Activated T-helper 9 cell treated with anti-CD3 and anti-CD28 coated beads, Interleukin-2, amount 50 U/mL, for 16 hours (primary cell): ENCODE measurements at places on chromosomes 3 and 15.

- no peak for DNase-seq
Observed at GRCh38 chr3:78338405-78338804, 1298.5 kb downstream of the ROBO2 start.

GRCh38 chr3:144362126-144362525 is 390.5 kb downstream of the DIPK2A start:
- DNase-seq = no peak

DNA sequence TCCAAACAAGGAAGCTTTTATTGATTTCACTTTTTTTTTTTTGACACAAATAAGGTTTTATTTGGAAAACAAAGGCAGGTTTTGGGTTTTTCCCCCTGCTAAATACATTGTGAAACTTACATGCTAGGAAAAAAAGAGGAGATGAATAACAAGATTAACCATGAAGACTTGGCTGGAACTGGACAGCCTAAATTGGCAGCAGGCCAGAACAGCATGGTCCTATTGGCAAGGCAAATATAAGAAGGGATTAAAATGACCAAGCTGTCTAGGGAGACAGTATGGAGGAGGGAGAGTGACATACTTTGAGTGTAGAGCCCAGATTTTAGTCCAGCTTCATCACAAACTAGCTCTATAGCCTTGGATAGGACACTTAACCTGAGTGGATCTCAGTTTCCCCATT is 63.9 kb upstream of the BBX start:
- no peak for DNase-seq

DNA sequence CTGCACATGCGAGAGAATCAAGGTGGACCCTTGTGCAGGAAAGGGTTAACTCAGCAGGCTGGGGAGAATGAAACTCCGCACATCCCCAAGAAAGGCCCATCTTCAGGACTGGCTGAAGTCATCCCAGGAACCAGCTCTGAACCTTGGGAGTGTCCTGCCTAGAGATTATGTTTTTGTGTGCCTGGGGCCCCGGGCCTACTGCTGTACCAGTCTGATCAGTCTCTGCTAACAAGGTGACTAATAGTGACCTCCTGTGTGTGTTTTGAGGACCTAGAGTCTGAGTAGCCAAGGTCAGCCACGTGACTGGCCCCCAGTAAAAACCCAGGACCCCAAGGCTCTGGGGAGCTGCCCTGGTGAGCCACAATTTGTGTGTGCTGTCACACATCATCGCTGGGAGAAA is 58.2 kb downstream of the CYFIP1 start:
- no peak for DNase-seq

DNA sequence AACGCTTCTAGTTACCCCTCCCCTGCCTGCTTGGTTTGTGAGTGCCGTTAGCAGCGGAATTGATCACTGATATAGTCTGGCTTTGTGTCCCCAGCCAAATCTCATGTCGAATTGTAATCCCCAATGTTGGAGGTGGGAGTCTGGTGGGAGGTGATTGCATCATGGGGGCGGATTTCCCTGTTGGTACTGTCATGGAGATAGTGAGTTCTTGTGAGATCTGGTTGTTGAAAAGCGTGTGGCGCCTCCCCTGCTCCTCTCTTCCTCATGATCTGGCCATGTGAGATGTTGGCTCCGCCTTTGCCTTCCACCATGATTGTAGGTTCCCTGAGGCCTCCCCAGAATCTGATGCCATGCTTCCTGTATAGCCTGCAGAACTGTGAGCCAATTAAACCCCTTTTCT is 47.3 kb upstream of the PGPEP1L start:
- no peak for DNase-seq

- DNase-seq = no peak
Observed at GRCh38 chr3:48402907-48403306, 27.0 kb downstream of the PLXNB1 start.

GRCh38 chr3:155948476-155948875 is 78.0 kb downstream of the GMPS start:
- DNase-seq = no peak

GRCh38 chr3:172564499-172564898 is 41.3 kb upstream of the TNFSF10 start:
- no peak for DNase-seq

- no peak for DNase-seq
Observed at GRCh38 chr3:26712211-26713026, 89.8 kb downstream of the LRRC3B start.

DNA sequence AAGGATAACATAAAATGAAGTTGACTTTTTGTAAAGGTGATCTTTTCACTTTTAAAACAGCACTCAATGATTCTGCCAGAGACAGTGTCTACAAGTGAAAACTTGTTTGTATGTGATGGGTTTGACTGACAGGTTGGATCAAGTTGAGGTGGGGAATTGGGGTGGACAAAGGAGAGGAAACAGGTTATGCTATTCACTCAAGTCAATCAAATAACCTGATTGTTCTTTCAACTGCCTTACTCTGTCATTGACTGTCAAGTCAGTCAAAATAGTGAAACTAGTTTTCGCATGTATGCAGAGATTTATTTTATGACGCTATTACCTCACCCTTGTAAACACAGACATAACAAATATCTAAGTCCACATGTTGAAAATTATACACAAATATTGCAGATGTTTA is 187.7 kb downstream of the ROBO2 start:
- DNase-seq = no peak

DNA sequence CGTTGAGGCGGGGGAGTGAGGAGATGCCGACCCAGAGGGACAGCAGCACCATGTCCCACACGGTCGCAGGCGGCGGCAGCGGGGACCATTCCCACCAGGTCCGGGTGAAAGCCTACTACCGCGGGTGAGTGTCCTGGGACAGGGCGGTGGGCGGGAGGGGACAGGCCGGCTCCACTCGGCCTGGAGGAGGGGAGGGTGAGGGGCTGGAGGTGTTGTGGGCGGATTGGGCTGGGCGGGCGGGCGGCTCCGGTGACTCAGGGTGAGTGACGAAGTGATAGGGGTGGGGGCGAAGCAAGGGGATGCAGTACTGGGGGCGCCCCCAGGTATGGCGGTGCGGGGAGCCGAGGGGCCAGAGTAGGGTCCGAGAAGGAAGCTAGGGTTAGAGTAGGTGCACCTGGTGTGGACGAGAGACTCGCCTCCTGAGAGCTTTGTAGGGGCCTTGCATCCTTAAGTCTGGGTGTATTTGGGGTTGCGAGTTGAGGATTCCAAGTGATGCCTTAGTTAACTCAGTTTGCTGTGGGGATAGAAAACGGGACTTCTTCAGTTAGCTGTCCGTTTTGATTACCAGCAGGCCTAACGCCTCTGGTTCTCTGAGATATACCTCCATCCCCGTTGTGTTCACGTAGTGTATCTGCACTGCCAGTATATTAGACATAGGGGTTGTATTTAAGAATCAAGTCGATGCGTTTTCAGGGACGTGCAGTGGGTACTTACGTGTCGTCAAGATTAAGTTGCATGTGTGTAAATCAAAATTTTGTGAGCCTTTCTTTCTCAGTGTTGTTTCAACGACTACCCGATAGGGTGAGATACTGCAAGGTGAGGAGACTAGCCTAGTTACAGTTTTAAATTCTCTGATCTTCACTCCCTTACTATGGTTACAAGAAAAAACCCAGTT is 670 bp downstream of the PRKCI start:
- DNase-seq = peak; percentile 23

DNA sequence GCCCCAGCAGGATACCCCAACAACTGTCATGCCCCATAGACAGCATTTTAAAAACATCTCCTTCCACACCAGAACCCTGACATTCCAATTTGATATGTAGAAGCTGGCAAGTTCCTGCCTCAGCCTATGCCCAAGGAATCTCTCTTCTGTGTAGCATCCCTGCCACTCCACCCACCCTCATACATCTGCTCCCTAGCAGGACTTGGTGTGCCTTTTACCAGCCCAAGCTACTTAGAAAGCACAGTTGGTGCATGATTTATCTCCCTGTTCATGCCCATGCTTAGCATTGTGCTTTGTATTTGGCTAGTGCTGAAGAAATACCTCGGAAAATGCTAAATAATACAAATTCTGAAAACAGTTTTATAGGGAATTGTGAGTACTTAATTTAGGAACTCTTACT is 236.9 kb upstream of the HES1 start:
- no peak for DNase-seq

DNA sequence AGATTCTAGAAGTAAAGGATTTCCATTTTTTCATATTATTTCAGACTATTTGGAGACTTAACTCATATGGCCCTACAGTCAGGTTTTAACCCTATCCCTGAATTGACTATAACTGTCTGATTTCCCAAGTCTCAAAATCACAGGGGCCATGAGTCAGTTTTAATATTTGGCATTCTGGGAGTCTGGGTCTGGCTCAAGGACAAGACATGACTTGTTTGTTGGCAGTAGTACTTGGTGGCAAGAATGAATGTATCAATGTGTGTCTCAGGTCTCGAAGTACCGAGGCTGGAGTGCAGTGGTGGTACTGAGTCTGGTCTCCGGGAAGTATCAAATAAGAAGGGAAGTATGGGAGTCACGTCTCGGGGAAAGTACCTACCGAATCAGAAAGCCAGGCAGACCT is 10.8 kb downstream of the UMPS start:
- DNase-seq = no peak

DNA sequence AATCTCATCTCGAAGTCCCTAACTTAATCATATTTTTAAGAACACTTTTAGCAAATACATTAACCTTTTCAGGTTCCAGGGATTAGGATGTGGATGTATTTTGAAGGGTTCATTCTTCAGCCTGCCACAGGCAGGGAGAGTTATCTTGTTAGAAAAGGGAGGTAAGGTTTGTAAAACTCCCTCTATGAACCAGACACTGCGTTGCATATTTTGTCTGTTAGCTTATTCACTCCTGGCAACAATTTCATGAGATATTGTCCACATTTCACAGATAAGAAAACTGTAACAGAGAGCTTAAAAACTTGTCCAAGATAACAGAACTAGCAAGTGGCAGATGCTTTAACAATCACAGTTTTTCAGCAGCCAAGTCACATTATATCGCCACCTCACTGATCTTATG is 155.4 kb downstream of the DIPK2A start:
- no peak for DNase-seq
